ENCODE measurements at places on chromosomes 6 and 20.
A peak's percentile ranks its signal among the peaks of the same experiment; 100 is the strongest.

GRCh38 chr6:158009935-158010585 is 28.4 kb downstream of the SYNJ2 start:
- no peak for DNase-seq

GRCh38 chr6:105892577-105893262 is 193.4 kb upstream of the PRDM1 start:
- DNase-seq, result no peak

- DNase-seq, result no peak
Observed at GRCh38 chr6:146582857-146583256, 15.9 kb upstream of the ADGB start.

- no peak for DNase-seq
Observed at GRCh38 chr6:121865811-121866210, 430.4 kb downstream of the GJA1 start.

GRCh38 chr6:15401769-15402250 is 155.9 kb downstream of the JARID2 start:
- no peak for DNase-seq

- DNase-seq, result no peak
Observed at GRCh38 chr6:118632359-118632758, 19.0 kb downstream of the CEP85L start.

GRCh38 chr20:36097337-36098151 is 57.0 kb upstream of the EPB41L1 start:
- no peak for DNase-seq

DNA sequence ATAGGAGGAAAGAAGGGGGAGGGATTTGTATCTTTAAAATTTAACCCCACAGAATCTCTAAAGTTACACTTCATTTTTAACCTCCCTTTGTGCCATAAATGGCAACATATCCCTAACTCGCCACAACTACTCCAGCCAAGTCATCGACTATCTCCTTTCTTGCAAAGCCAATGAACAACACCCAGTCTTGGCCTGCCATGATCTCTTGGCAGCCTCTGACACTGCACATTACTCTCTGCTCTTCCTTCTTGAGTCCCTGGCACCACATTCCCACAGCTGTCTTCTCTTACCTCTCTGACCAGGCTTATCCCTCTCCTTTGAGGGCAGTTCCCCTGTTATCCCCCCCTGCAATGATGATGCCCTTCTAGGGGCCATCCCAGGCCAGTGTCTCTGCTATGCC is 42.5 kb downstream of the MBOAT1 start:
- no peak for DNase-seq

DNA sequence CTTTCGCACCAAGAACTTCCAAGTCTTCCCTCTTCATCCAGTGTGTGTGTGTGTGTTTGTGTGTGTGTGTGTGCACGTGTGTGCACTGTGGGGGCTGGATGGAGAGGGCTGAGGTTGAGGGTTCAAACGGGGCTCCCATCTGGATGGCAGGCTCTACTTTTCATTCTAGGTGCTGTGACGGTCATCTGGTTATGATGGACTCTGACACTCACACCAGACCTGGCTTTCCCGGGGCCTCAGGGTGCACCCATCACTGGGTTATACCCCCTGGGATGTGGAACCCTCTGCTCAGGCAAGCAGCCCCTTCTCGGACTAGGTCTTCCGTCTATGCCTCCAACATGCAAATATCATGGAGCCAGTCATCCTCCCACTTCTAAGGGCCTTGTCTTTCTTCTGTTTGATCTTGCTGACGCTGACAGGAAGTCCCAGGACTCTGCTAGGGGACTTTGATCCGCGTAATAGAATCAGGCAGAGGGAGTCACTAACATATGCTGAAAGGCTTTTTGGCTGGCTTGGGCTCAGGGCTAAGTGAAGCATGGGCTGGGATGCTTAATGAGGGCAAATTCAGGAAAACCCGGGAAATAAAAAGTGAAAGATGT is 313.6 kb downstream of the CDC5L start:
- no peak for DNase-seq

- DNase-seq, result no peak
Observed at GRCh38 chr6:6890400-6890858, 217.3 kb upstream of the RREB1 start.

DNA sequence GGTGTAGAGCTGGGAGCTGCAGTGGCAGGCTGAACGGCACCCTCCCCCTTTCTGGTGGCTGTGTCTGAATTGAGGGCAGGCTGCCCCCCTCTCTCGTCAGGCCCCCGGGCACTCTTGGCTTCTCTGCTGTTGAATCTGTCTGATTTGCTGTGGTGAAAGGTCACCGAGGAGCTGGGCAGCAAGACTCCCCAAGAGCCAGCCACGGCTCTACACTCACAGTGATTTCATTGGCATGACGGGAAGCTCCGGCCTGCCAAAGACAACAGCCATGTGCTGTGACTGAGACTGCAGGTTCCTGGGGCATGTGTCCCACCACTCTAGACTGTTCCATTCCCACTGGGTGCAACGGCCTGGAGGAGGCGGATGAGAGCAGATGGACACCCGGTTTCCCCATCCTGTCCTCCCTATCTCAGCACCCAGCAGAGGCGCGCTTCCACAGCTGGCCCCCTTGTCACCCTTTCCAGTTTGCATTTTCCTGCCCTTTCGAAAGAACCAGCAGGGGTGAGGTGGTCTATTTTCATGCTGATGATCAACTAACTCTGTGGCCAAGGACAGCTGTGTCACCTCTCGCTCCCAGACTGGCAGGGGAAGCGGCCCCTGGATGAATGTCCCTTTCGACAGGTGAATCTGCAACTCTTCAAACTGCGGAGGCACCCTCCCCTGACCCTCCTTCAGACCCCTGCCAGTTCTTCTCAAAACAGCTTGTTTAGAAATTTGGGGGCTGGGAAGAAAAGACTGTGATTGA is 2.2 kb downstream of the APCDD1L start:
- DNase-seq, result no peak

- DNase-seq, result no peak
Observed at GRCh38 chr20:53718142-53719021, 124.7 kb upstream of the ZNF217 start.

GRCh38 chr6:82781620-82782204 is 283.9 kb downstream of the UBE3D start:
- DNase-seq, result no peak

- no peak for DNase-seq
Observed at GRCh38 chr6:85628353-85628752, 14.3 kb downstream of the SYNCRIP start.

DNA sequence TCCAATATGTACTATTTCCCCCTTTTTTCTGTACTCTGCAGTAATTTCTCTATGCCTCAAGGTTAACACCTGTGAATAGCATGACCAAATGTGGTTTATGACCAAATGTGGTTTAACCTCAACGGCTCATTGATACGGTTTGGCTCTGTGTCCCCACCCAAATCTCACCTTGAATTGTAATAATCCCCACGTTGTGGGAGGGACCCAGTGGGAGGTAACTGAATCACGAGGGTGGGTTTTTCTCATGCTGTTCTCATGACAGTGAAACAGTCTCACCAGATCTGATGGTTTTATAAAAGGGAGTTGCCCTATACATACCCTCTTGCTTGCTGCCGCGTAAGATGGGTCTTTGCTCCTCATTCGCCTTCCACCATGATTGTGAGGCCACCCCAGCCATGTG is 18.7 kb downstream of the DEK start:
- no peak for DNase-seq

DNA sequence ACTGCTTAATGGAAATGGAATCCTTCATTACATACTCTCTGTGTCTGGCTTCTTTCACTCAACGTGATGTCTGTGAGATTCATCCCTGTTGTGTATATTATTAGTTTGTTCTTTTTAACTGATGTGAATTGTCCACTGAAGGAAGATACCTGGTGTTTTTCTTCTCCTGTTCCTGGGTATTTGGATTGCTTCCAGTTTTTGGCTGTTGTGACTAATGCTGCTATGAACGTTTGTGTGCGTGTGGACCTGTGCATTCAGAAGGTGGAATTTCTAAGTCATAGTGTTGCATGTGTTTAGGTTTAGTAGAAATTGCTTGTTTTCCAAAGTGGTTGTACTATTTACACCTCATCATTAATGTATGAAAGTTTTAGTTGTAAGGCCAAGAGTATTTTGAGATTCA is 3.8 kb downstream of the TULP4 start:
- no peak for DNase-seq

DNA sequence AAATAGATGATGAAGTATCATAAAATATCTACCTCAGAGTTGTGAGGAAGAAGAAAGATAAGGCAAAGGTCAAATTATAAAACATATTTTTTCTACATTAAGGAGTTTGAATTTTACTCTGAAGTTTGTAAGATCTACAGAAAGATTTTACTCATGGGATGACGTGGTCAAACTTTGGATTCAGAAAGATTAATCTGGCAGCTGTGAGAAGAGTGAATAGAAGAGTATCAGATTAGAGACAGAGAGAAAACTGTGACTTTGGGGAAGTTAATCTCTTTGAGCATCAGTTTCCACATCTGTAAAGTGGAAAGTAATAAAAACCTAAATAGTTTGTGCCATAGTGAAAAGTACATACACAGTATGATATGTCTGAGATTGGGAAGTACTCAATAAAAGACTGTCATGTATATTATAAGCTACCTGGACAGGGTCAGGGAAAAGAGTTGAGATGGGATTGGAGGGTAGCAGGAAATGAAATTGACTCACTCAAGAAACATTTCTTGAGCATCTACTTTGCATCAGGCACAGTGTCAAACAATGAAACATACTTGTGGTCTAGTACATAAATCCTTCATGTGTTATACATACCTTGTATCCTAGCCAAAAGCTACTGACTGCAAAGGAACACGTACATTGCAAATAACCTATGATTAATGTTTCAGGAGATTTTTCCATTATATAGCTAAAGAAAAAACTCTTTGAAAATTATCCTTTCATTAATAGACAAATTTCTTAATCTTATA is 222.1 kb downstream of the TMEM200A start:
- no peak for DNase-seq

DNA sequence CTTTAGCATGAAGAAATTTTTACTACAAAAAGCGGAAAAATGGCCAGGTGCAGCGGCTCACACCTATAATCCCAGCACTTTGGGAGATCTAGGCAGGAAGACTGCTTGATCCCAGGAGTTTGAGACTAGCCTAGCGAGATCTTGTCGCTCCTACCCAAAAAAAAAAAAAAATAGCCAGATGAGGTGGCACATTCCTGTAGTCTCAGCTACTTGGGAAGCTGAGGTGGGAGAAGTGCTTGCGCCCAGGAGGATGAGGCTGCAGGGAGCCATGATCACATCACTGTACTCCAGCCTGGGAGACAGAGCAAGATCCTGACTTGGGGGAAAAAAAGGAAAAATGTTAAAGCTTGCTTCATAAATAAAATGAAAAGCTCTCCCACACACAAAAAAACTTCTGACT is 14.5 kb downstream of the NUDT3 start:
- DNase-seq, result no peak

DNA sequence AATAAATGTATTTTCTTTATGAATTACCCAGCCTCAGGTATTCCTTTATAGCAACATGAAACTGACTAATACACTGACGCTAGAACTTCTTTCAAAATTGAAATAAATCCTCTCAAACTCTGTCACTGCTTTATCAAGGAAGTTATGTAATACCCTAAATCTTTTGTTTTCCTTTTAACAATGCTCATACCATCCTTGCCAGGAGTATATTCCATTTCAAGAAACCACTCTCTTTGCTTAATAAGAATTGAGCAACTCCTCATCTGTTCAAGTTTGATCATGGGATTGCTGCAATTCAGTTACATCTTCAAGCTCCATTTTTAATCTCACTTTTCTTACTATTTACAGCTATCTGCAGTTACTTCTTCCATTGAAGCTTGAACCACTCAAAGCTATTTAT is 707.6 kb upstream of the MARCKS start:
- DNase-seq, result no peak

GRCh38 chr6:55494411-55494810 is 84.6 kb downstream of the HMGCLL1 start:
- no peak for DNase-seq

GRCh38 chr20:59931511-59932312 is 1.7 kb downstream of the SYCP2 start:
- DNase-seq, result no peak

GRCh38 chr6:45836984-45837383 is 178.7 kb downstream of the CLIC5 start:
- no peak for DNase-seq

GRCh38 chr6:157640746-157641451 is 182.1 kb upstream of the SNX9 start:
- DNase-seq, result no peak

- DNase-seq, result no peak
Observed at GRCh38 chr6:87093651-87094050, 1.3 kb downstream of the CGA start.

DNA sequence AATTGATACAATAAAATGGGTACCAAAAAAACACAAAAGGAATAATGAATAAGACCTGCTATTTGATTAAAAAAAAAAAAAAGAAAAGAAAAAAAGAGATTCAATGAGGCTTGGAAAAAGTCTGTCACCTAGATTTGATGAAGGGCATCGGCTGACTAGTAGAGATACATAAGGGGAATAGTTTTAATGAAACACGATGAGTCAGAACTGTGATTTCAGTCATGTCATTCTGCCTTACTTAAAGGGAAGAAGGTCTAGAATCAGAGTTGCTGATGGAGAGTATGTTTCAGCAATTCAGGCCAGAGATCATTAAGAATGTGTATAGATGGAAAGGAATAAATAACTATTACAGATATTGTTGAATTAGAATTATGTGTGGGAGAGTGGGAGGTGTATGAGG is 565.9 kb upstream of the RNF217 start:
- no peak for DNase-seq

DNA sequence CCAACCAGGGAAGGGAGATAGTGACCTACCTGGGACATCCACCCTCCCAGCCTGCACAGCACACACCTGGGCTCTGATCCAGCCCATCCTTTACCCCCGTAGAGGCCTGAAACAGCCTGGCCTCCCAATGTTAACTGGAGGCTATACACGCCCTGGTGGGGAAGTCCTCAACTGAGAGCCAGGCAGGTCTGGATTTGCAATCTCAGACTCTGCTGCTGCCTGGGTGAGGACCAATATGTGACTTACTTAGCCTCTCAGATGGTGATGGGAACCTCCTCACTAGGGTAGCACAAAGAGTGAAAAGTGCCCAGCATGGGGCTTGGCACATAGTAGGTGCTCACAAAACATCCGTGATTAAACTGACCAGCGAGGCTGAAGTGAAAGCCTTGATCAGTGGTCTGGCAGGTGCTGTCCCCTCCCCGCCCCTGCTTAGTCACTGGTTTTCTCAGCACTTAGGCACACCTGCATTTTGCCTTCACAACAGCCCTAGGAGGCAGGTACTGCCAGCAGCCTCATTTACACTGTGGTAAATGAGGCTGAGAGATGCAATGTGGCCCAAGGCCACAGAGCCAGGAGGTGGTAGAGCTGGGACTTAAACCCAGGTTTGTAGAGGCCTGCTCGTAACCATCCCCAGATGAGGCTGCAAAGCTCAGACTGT is 12.4 kb downstream of the PEDS1 start:
- no peak for DNase-seq

- DNase-seq, result no peak
Observed at GRCh38 chr6:168527451-168528210, 86.6 kb downstream of the SMOC2 start.

GRCh38 chr6:106149472-106150069 is 63.4 kb downstream of the PRDM1 start:
- peak; percentile 60 for DNase-seq

DNA sequence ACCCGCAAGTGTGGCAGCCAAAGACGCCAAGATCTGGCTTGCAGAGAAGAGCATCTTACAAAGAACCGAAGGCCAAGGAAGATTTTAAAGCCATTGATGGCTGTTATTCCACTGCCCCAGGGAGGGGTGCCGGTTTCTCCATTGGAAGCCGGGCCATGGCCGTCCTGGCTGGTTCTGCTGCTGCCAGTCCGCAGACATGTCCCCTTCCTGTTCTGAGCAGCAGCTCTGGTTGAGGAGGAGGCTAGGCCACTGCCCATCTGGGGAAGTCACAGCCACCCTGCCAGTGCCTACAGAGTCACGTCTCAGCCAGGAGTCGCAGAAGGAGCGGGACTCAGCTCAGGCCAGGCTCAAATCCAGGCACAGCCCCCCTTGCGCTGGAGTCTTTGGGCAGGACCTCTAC is 42.6 kb upstream of the MRGBP start:
- DNase-seq, result no peak

Data from activated naive CD4-positive, alpha-beta T cell treated with anti-CD3 and anti-CD28 coated beads, Interleukin-2, amount 10 ng/mL, durations not matched to agents 7 days and 5 days (primary cell).